Stimulated activated naive CD8-positive, alpha-beta T cell treated with anti-CD3 and anti-CD28 coated beads, Interleukin-15, amount 100 ng/mL, for 72 hours (primary cell): ENCODE measurements at places on chromosomes 7 and 10.

GRCh38 chr7:131385039-131385605 lies 57.4 kb downstream of the MKLN1 start:
- no peak for DNase-seq

DNA sequence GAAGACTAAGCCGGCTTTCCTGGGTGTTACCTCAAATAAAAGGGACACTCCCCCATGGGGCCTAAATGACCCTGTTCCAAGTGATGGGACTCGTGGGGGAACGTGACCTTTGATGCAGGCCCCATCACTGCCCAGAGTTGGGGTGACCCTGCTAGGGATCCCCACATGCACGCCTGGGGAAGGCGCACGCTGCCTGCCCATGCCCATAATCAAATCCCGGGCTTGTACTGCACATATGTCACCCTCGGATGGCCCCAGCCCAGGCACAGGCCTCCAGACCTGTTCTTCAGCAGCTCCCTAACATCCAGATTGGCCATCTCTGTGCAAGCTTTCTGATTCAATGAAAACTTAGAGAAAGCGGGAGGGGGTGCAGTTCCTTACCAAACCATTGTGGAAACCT lies 14.7 kb downstream of the EBF3 start:
- DNase-seq, result no peak

- no peak for DNase-seq
Observed at GRCh38 chr10:20573924-20574323, 323.2 kb downstream of the NEBL start.

DNA sequence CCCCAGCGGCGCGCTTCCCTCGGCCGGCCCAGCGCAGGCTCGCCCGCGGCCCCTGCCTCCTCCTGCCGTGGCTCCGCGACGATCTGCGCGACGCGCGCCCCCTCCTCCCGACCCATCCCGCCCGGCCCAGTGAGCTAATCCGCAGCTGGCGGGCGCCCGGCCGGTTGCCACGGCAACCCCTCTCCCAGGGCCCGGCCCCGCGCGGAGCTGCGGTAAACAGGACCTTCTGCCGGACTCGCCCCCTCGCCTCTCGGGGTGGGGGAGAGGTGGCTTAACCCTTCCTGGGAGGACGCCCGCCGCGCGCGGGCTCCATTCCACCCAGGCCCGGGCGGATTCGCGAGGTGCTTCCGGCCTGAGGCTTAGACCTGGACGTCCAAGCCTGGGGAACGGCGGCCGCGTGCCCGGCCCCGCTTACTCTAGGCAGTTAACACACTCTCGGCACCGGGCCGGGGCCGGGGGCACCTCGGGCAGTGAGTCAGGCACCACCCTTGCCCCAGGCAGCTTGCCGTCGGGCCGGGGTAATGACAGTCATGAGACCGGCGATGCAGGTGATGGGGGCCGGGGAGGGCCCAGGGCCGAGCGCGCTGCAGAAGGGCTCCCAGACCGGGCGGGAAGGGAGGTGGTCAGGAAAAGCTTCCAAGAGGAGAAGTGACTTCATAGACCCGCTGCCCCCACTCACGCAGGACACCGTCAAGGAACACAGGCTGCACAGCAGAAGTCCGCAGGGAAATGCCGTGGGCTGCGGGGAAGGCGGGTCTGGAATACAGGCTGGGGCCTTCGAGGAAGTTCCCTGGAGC lies at the start of gene DENND2A:
Gene DENND2A (minus strand): TSS at position 87 of the 797 bp plus-strand sequence. CDS start 38,416 bp downstream, outside the sequence.
- DNase-seq, result peak; percentile 15

DNA sequence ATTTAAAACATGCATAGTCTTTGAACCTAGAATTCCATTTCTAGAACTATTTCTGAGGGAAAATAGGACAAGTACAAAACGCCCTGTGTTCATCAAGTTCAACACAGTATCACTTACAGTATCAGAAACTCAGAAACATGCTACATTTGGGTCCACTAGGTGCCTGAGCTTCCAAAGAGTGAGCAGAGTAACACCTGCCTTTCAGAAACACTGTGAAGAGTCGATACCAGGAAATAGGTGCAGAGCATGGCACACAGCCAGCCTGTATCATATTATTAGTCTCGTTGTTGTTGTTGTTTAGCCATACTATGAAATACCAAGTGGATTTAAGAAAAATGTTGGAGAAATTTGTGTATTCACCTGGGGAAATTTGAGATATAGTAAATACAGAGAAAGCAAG lies 392.1 kb upstream of the MGMT start:
- no peak for DNase-seq

- peak; percentile 61 for DNase-seq
Observed at GRCh38 chr7:87599336-87599735, 1.3 kb downstream of the ABCB1 start.

GRCh38 chr7:64882341-64883112 lies 20.5 kb upstream of the ZNF273 start:
- DNase-seq, result peak; percentile 35

DNA sequence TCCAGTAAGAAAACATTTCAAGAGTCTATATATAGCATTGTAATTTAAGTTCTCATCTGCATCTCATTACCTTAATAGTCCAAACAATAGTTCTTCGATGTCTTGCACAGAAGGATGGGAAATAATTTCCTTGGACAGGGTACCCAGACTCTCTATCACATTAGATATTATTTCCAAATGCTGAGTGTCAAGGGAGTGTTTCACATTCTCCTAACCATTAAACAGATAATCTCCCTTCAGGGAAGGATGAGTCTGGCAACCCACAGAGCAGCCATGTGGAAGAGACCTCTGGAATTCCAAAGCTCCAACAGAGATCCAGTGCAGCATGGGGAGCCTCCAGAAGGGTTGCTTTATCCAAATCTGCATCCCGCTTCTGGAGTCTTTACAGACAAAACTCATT lies 89.6 kb downstream of the FZD1 start:
- DNase-seq, result no peak

DNA sequence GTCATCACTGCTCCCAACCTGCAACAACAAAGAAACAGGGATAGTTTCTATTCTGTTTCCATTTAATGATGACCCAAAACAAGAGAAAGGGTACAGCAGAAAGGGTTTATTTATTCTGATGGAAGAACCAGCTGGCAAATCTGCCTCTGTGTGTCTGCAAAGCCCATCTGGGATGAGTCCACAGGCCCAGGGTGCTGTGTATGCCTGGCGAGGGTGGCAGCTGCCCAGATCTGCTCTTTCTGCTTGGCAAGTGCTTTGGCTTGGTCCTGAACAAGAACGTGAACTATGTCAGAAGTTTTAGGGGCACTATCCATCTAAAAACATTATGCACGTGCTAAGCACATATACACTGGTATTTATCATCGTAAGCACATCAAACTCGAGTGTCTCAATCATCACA lies 333.8 kb downstream of the CXCL12 start:
- DNase-seq, result no peak

DNA sequence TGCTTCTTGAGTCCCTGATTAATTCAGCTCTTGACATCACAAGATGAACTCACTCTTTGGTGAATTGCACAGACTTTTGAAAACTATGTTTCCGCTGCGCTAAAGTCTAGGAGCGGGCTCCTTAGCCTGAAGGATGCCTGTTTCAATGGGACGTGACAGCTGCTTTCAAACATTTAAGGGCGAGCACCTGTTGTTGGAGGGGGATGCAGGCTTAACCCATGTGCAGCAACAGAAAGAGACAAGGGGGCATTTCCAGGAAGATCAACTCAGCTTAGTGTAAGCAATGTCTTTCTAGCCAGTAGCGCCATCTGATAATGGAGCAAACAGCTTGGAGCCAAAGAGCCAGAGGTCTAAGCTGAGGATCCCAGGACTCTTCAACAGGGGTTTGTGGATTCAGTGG lies 8.4 kb upstream of the PFKFB3 start:
- DNase-seq, result no peak

DNA sequence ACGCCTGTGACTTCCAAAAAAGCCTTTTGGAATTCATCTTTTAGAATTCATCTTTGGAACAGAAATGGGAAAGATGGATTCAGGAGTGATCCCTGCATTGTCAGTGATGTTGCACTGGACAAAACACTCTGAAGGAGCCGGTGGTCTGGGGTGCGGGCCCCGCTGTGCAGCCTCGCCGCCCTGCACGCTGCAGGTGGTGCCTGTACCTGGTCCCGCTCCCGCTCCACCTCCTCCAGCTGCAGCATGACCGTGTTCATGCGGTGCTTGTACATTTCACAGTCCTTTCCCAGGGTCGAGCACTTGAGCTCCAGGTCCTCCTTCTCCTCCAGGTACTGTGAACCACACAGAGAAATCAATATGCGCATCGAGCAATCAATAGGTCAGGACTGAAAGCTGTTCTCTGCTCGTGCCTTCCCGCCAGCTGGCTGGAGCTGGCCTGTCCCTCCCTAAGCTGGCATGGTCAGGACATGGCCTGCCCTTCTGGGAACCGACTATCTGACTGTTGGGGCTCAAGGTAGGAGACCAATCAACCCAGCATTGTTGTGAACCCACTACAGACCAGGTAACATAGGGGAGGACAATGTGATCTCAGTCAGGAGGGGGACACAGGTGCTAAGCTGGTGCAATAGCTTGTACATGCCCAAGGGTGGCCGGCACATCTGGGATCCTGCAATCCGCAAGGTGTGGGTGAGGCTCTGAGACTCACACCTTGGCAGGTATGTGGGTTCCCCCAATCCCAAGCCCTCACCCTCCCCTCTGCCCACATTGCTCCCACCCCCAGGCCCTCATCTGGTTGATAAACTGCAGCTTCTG lies 93.8 kb upstream of the GNA12 start:
- DNase-seq, result no peak

GRCh38 chr7:12386313-12386740 lies 17.3 kb downstream of the VWDE start:
- no peak for DNase-seq

- no peak for DNase-seq
Observed at GRCh38 chr10:11414314-11415038, 197.0 kb downstream of the USP6NL start.

DNA sequence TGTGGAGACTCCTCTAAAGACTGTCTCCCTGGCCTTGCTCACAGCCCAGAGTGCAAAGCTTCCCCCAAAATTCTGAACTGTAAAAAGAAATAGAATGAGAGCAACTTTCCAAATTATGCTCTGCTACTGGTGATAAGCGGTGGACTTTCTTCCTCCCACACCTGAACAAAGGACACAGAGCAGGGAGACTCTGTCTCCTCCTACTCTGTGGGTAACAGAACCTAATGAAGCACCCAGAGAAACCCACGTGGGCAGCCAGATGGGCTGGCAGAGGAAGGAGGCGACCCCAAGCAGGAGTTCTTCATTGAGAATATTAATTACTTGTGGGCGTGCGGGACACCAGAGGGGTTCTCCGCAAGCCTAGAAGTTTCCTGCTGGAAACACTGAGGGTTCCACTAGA lies 139.5 kb downstream of the KMT2E start:
- DNase-seq, result no peak

DNA sequence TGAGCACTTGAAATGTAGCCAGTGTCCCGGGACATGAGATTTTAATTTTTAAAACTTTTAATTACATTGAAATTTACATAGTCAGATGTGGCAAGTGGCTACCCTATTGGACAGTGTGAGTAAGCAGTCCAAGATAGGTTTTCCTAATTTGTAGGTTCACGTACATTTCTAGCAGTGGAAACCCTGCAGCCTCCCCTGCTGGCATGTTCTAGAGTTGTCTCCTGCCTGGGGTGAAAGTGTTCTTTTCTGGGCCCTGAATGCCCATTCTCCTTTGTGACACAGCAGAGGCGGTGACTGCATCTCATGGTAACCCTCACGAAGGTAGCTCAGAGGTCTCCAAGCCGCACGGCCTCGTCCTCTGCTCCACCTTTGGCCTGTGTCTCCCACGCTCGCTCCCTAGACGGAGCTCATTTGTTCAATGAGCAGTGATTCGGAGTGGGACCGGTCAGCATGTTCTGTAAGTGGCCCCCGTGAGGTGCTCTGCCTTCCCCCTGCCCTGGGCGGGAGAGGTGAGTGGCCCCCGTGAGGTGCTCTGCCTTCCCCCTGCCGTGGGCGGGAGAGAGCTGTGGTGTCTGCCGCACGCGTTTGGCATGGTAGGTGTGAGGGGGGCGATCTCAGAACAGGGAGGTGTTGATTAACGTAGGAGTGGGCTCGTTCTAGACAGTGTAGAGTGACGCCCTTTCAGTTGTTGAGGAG lies 18.0 kb downstream of the WDR37 start:
- no peak for DNase-seq

DNA sequence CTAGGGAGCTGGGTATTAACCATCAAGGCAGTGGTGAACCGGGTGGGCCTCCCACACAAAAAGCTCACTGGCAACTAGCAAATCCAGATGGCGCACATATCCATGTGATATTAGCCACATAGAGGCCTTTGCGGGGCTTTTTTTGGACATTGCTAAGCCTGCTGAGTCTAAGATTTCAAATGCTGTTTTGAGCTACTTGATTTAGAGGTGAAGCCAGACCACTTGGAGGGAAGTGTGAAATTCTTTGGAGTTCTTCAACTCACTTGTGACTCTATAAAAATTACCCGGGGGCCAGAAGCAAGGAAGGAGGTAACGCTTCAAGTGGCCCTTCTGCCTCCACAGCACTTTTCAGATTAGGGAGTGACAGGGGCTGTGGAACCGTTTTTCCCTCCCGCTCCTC lies 619.8 kb upstream of the GALNT17 start:
- no peak for DNase-seq

- no peak for DNase-seq
Observed at GRCh38 chr10:91681361-91682276, 48.7 kb upstream of the PPP1R3C start.

DNA sequence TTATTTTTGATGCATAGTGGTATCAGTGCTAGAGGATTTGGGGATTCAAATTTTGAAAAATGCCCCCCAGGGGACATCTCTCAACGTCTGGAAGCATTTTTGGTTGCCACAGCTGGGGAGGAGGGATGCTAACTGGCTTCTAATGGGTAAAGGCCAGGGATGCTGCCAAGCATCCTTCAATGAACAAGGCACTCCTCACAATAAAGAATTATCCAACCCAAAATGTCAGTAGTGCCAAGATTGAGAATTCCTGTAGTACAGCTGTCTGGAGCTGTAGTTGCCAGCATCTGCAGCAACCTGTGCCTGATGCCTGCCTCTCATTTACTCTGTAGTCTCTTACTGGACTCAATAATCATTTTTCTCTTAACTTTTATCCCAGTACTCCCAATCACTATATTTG lies 53.5 kb downstream of the SEPTIN7 start:
- DNase-seq, result no peak

DNA sequence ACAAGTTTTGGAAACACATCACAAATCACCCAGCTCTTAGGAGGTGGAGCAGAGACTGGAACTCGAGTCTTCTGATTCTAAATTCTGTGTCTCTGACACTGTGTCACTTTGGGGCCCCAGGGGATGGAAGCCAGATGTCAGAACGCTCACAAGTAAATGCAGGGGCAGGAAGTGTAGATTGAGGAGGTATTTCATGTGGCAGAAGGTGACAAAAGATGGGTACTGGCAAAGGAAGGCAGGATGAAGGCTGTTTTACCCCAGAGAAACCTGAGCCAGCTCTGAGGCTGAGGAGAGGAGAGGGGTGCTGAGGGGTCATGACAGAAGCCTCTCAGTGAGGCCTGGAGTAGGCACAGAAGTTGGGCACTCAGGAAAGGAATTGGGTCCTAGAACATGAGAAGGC lies 6.0 kb upstream of the PURB start:
- DNase-seq, result peak; percentile 36

GRCh38 chr7:3408814-3409595 lies 108.0 kb downstream of the SDK1 start:
- no peak for DNase-seq

DNA sequence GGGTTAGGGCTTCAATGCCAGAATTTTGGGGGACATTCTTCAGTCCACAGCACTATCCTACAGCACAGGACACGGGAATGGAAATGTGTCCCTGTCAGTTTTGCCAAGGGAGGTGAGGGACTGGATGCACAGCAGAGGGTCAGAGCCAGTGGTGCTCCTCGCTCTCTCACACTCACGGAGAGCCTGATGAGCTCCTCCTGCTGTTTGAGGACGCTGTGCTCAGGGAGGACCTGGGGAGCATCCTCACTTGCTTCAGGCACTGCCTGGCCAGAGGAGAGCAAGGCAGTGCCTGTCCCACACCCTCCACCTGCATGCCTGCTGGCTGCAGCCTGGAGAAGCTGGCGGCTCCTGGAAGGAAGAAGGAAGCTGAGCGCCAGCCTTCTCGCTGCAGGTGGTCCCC lies 58.6 kb downstream of the RAMP3 start:
- no peak for DNase-seq
